ENCODE measurements at places on chromosomes 6 and 20.

DNA sequence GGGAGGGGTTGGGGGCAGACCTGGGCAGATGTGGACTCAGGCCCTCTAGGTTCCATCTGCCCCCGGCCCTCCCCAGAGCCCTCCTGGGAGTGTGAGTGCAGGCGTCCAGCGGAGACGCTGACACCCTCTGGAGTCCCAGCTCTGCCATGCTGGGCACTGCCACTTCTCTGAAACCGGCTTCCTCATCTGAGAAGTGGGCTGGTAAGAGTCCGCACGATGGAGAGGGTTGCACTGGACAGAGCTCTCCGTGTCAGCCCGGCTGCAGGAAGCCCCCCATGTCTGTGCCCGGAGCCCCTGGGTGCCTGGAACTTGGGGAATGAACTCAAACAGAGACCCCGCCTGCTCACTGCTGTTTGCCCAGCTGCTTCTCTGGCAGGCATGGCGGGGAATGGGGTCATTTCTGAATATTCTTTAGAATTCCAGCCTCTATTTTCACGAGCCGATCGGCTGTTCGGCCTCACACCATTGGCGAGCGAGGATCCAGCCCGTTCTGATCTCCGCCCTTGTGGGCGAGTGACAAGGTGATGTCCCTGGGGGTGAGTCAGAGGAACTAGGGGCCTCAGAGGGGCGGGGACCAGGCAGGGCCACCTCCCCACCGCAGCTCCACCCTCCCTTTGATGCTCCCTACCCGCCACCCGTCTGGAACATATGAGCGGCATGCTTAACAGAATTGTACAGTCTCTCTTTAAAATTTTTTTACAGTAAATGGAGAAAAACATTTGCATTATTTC, 47.8 kb upstream of the GATA5 start:
- DNase-seq, result no peak

GRCh38 chr6:169997930-169998218, 246.5 kb downstream of the ERMARD start:
- no peak for DNase-seq

DNA sequence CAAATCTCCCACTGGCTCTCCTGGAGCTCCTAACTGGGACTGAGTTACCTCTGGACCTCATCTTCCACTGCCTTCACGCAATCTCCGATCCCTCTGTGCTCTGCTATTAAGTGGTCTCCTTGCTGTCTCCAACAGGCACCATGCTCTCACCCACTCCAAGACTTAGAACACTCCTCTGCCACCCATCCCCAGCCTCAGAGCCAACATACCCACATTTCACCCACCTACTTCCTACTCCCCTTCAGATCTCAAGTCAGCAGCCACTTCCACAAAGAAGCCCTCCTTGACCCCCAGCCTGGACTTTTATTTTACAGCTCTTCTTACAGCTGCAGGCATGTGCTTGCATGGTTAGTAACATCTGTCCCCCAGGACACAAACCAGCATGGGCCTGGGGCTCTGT, 29.6 kb upstream of the NOL4L start:
- DNase-seq, result no peak

DNA sequence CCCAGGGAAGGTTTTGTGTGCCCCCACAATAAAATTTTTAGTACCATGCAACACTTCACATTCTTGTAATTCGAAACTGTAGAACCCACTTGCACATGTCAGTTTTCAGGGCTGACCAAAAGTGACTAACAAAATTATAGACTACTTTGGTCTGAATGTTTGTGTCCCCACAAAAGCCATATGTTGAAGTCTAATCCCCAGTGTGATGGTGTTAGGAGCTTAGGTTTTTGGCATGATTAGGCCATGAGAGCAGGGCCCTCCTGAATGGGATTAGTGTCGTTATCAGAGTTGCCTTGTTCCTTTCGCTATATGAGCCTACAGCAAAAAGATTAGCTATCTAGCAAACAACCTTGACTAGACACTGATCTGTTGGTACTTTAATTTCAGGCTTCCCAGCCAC, 49.0 kb upstream of the TENT5A start:
- DNase-seq, result no peak

DNA sequence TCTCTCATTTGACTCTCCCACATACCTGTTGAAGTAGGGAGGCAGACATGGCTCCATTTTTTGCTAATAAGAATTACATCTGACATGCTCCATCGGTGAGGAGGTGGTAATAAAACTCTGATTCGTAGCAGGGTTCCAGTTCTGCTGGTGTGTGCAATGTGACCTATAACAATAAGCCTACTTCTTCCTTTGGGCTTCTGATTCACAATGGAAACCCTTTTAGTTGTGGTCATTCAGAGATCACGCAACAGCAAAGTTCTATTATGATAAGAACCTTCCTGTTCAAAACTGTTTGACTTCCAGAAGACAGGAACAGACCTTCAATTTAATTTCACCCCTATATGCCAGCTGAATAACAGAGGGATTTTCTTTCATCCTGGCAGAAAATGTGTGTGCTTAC, 31.4 kb upstream of the GSTA4 start:
- no peak for DNase-seq

DNA sequence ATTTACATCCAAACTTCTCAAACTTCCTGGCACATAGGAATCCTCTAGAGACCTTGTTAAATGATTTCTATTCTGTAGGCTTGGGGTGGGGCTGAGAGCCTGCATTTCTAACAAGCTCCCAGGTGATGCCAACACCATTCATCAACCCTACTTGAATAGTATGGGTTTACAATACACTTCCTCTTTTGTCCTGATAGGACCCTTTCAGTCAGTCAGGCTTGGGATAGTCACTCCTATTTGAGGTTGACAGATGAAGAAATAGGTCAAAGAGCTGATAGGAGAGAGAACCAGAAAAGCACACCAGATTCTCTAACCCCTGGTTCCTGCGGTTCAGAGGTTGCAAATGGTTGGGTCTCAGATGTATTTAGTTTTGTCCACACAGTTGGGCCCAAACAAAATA, 273.4 kb downstream of the TSHZ2 start:
- DNase-seq, result no peak

GRCh38 chr6:46419576-46420002, 71.7 kb downstream of the RCAN2 start:
- peak; percentile 57 for DNase-seq

DNA sequence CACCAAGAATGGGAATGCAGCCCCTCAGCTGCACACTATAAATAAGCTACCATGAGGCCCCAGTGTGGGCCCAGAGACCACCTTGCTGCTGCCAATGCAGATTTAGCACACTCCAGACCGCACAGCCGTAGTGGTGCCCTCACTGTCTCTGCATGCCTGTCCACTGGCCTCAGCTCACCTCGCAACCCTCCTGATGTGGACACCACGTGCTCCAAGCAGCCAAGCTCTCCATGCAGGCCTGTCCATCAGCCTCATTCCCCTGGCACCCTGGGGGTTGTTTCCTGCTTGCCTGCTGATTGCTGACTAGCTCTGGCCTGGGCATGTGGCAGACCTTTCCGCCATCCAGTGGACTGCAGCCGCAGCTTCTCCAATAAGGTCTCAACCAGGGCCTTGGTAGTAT, 36.2 kb downstream of the ZBTB9 start:
- no peak for DNase-seq

DNA sequence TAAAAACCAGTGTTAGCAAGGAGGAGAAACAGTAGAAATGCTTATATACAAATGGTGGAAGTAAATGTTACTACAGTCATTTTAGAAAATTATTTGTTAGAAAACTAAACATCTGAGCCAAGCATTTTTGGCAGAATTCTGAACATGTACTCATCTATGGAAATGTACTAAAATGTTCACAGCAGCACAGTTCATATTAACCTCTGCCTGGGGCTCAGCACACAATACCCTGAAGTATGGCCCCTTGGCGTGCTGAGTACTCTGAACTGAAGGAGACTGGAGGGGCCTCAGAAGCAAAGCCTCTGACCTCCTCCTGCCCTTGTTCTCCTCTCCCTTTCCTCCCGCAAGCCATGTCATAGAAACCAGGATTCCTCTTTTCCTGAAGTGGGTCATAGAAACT, 66.2 kb upstream of the RALGAPA2 start:
- no peak for DNase-seq

Data from kidney glomerular epithelial cell (primary cell).